Lung (tissue), 17 donors: ENCODE measurements at places on chromosomes 2 and 18. TPM values are rescaled to one million over a fixed set of nuclear protein-coding genes. Genes with fewer than 3 reads are reported as not detected.

OR6B2 gene
- not detected for total RNA-seq

- DNase-seq: no peak
Measured at GRCh38 chr2:207619764-207620203, 5.4 kb downstream of the METTL21A start.

DNA sequence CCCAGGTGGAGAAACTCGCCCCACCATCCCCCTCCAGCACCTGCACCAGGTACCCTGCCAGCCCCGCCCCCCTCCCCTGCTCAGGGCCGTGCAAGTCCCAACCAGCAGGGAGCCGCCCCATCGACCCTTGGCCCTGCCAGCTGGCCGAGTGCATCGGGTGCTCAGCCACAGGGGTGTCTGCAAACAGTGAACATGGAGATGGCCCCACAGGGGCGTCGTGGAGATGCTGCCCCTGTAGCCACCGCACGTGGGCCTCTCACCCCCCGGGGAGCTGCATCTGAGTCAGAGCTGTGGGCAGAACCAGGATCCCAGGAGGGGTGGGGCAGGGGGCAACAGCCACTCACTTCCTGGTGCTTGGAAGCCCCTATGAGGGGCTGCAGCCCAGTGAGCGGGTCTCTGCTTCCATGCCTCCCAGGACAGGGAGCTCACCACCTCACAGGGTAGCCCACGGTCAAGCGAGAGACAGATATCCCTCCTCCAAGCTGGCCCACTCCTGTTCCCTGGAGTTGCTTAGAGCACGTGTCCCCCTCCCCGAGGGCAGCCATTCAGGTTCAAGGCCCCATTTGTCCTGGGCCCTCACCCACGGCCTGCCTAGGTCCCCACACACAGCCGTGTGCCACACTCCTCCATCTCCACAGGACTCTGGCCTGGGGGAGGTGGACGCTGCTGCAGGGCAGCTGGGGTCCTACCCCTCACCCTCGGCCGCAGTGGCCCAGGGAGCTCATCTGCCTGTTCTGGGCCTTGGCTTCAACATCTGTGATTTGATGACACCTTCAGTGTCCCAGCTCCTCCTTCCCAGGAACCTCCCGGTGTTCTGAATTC, 1.1 kb upstream of the MAB21L4 start:
- DNase-seq: no peak

LDLRAD4 gene
- total RNA-seq: 62.4 TPM

GRCh38 chr2:7108792-7109532, 191.8 kb downstream of the RNF144A start:
- no peak for DNase-seq

DNA sequence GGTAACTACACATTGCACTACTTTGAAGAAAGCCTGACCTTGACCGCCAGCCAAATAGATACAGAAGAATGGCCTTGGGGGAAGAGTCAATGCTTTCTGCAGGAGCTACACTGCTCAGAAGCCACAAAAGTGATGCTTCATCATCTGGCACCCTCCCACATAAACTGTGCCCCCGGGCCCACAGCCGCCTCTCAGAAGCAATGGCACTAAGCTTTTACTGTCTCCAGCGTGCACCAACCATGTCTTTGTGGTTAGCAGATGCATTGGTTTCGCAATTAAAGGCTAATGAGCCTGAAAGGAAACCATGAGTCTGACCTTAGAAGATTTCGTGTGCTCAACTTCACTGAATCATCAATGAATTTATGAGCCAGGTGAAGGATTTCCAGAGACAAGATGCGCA, 209.4 kb upstream of the TRIB2 start:
- peak; percentile 8 for DNase-seq

DNA sequence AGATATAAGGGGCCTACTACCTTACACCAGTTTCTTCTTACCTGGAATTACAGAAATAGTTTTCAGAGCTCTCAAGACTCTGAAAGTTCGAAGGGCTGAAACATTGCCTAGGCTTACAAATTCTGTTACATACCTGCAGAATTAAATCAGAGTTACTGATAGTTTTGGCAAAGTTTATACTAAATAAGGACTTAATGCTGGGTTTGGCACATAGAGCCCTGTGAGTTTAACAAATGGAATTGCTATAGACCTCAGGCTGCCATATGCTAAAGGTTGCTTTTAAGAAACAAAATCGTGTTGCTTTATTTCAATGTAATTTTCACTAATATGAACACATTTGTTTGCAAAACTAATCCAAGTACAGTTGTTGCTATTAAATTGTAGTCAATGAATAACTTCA, 40.1 kb downstream of the SCN3A start:
- no peak for DNase-seq

KIAA2012 gene
- 5.3 TPM for total RNA-seq

DNA sequence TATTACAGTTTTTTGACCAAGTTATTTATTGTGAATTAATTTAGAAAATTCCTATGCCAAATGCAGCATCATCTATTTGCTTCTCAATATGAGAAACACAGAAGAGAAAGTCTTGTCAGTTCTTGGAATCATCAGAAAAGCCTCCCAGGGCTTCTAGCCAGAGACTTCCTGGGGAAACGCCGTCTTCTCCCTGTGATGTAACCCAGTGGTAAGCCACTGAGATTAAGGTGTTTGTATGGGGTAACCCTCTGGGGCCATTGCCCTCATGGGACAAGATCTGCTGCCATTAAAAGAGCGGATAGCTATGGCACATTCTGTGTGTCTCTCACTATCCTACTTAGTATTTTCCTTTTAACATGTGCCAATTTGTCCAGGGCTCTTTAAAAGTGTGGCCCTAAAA, 28.0 kb downstream of the ANKRD29 start:
- no peak for DNase-seq

CETN1 gene
- not detected for total RNA-seq

TSPYL6 gene
- 0.20 TPM for total RNA-seq

- DNase-seq: no peak
Measured at GRCh38 chr2:142819411-142819810, 58.1 kb upstream of the KYNU start.

SLC40A1 gene
- total RNA-seq: 553 TPM
